ENCODE measurements at places on chromosomes 3 and 15.

- DNase-seq: peak; percentile 43
These were observed 678 bp downstream of the DOCK3 start for GRCh38 chr3:50675179-50676030.

- DNase-seq: no peak
These were observed 22.3 kb downstream of the MYO1E start for GRCh38 chr15:59350421-59350732.

GRCh38 chr3:42855219-42855546, 20.5 kb downstream of the CYP8B1 start:
- DNase-seq: no peak

GRCh38 chr3:64354956-64355355, 129.7 kb upstream of the PRICKLE2 start:
- DNase-seq: no peak

Measured in naive thymus-derived CD4-positive, alpha-beta T cell (primary cell).